ENCODE measurements at places on chromosomes 7 and 10.

DNA sequence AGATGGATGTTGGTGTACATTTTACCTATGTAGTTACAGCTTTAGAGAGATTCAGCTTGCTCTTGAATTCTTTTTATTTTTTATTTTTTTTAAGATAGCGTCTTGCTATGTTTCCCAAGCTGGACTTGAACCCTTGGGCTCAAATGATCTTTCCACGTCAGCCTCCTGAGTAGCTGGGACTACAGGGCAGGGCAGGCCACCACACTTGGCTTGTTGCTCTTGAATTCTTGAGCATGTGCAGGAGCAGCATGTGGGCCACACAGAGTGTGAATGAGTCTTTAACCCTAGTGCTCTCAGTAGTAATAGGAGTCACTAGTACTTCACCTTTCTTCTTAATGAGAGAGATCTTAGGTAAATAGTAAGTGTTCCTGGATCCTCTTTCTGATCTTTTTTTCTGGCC lies 26.7 kb upstream of the CYCS start:
- DNase-seq: no peak

DNA sequence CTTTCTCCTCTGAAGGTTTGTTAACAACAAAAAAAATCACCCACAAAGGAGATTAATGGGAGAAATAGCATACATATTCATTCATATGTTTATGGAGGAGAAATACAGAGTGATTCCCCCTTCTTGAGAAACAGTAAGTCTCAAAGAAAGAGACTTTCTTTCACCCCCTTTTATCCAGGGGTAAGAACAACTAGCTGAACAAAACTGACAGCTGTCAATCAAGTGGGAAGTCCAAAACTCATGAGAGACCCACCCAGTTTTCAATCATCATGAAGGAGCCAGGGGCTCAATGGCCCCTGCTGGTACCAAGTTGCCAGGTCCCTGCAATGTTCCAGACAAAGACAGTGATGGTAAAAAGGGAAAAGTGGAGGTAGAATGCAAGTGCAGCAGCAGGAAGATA lies 1.9 kb upstream of the CYP3A43 start:
- DNase-seq: no peak

DNA sequence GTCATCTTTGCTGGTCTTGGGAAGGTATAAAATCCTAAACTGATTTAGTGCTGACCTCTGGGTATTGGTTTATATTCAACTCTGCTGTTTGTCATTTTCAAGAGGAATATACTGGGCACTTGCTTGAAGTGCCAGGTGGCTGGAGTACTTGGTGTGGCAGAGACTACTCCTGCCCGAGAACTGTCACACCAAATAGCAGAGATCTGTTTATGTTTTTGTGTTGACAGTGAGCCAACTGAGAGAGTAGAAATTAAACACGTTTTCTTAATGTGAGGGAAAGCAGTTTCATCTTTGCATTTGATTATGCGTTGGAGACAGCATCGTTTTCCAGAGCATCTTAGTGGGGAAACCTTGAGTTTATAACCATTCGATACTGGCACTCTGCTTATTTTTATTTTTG lies 174.4 kb downstream of the CDCA7L start:
- no peak for DNase-seq

- no peak for DNase-seq
These were observed 18.8 kb upstream of the SEPHS1 start for GRCh38 chr10:13366891-13367290.

GRCh38 chr7:41890631-41891274 lies 187.9 kb upstream of the INHBA start:
- no peak for DNase-seq

DNA sequence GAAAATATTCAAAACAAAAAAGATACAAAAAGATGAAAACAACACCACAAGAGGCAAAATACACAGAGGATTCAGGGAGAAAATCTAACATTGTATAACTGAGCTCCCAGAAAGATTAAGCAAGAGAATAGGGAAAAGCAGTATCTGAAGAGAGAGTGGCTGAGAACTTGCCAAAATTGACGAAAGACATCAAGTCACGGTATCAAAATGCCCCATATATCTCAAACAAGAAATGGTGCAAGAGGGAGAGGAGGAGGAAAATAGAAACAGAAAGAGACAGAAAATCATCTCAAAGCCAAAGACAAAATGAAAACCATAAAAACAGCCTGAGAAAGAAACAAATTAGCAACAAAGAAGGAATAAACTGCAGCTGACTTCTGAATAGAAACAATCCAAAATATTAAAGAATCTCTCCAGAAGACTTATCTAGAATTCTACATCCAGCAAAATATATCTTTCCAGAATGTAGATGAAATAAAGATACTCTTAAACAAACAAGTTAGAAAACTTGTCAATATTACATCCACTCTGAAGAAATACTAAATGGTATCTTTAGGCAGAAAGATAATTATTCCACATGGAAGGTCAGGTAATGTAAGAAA lies 5.5 kb downstream of the USP6NL start:
- no peak for DNase-seq

DNA sequence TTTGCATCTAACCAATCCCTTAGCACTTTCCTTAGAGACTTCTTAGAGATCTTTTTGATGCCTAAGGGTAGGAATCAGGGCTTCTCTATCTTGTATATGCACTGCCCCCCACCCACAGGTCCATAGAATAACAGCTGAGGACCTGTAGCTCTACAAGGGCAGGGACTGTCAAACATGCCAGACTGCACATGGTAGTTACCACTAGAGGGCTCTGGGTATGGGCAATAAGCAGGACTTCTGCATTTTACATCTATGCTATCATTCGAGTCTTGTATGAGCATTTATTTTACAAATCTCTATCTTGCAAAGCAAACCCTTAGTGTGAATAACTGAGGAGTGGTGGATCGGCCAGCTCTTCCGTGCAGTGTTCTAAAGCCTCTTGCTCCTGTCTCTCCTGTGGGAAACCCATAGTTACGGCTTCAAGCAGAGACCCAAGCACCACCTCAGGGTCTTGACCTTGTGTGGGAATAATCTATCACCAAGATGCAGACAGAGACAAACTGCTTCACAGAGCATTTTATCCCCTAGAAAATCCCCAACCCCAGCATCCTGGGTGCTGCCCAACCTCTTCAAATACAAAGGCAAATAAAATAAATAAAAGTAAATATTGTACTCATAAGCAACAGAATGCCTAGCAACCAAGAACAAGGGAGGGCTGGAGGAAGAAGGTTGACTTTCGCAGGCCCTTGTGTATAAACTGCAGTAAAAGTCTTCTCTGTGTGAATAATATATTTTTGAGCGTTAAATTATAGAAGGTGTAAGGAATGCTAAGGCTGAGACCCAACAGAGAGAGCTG lies 219.3 kb downstream of the WDR11 start:
- DNase-seq: no peak

DNA sequence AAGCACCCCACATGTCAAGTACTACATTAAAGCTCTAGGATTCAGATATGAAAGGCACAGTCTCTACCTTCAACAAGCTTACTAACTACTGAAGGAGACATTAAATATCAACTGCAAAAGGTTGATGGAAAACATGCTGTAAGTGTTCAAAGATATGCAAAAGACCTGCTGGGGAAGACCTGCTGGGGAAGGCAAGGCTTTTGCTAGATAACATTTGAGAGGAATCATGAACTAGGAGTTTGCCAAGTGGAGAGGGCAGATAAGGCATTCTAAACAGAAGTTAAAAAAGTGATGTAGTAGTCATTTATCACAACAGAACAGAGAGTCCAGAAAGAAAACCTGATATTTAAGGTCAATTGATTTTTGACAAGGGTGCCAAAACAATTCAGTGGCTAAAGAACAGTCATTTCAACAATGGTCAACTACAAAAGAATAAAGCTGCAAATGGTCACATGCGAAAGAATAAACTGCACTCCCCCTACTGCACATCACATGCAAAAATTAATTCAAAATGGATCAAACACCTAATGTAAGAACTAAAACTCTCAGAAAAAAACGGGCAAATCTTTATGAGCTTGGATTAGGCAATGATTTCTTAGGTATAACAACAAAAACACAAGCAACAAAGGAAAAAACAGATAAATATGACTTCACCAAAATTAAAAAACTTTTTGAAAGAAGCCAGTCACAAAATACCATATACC lies 23.0 kb upstream of the MSS51 start:
- DNase-seq: no peak
